ENCODE measurements at places on chromosomes 7 and 10. TPM values are rescaled to one million over a fixed set of nuclear protein-coding genes. Genes with fewer than 3 reads are reported as not detected.

Gene PSD
- total RNA-seq, result 0.72 TPM

Gene C10orf95
- 0.14 TPM for total RNA-seq

Gene CLRN3
- not detected for total RNA-seq

Gene TRPV5
- not detected for total RNA-seq

Gene INHBA
- 0.78 TPM for total RNA-seq

Gene MYH16
- 0.88 TPM for total RNA-seq

Gene DEPP1
- total RNA-seq, result 1.8 TPM

Gene SEMA3E
- total RNA-seq, result 3.1 TPM

Gene SAP25
- 0.28 TPM for total RNA-seq

Gene SDK1
- total RNA-seq, result 0.46 TPM

Gene SUV39H2
- total RNA-seq, result 22.1 TPM

Gene C10orf67
- total RNA-seq, result 0.06 TPM

Gene MARCHF5
- 31.8 TPM for total RNA-seq

Gene CYP2C9
- total RNA-seq, result not detected

Gene SLC26A3
- not detected for total RNA-seq

Gene PEX1
- 6.1 TPM for total RNA-seq

Gene OR13A1
- not detected for total RNA-seq

Gene SUGCT
- 1.2 TPM for total RNA-seq

Gene PLA2G12B
- total RNA-seq, result not detected

Gene GIMAP7
- total RNA-seq, result not detected

Gene CRHR2
- not detected for total RNA-seq

Gene BMPER
- total RNA-seq, result 7.6 TPM

Gene CLEC2L
- not detected for total RNA-seq

Gene ITGA8
- total RNA-seq, result not detected

Gene CDC14C
- total RNA-seq, result not detected

Gene PKD1L1
- 0.20 TPM for total RNA-seq

Gene TMEM236
- 0.08 TPM for total RNA-seq

Gene TLX1
- not detected for total RNA-seq

Gene CDNF
- total RNA-seq, result 0.85 TPM

Gene TECPR1
- total RNA-seq, result 6.3 TPM

Gene NEUROD6
- total RNA-seq, result not detected

Gene SEMA3C
- total RNA-seq, result 76.0 TPM

Gene CTBP2
- total RNA-seq, result 102 TPM

Gene TNS3
- total RNA-seq, result 96.1 TPM

Gene HOXA6
- total RNA-seq, result 2.5 TPM

Gene XRCC2
- 6.9 TPM for total RNA-seq

Gene NPC1L1
- total RNA-seq, result 0.06 TPM

Gene MXI1
- 4.8 TPM for total RNA-seq

Gene SHH
- total RNA-seq, result 2.1 TPM

Gene CLIP2
- total RNA-seq, result 15.4 TPM

Gene SPRN
- total RNA-seq, result 0.16 TPM

Gene GPR37
- total RNA-seq, result 0.62 TPM

Gene SPDYE1
- total RNA-seq, result not detected

Gene TMEM184A
- total RNA-seq, result 15.3 TPM

Gene RPEL1
- not detected for total RNA-seq

Gene PPP1R3A
- not detected for total RNA-seq

Gene DNAJB9
- total RNA-seq, result 13.4 TPM

Gene HOXA4
- total RNA-seq, result 2.8 TPM

Gene PIK3AP1
- 0.92 TPM for total RNA-seq

Gene TUBAL3
- total RNA-seq, result 0.52 TPM

Gene PLPP4
- total RNA-seq, result not detected

Gene DMBT1
- not detected for total RNA-seq

Data from A549 treated with DMSO at 1 μM for 4 hours (cell line).